Stimulated activated CD4-positive, alpha-beta T cell treated with anti-CD3 and anti-CD28 coated beads, Interleukin-15, amount 100 ng/mL, for 1 hour (primary cell): ENCODE measurements at places on chromosomes 1 and 21.

DNA sequence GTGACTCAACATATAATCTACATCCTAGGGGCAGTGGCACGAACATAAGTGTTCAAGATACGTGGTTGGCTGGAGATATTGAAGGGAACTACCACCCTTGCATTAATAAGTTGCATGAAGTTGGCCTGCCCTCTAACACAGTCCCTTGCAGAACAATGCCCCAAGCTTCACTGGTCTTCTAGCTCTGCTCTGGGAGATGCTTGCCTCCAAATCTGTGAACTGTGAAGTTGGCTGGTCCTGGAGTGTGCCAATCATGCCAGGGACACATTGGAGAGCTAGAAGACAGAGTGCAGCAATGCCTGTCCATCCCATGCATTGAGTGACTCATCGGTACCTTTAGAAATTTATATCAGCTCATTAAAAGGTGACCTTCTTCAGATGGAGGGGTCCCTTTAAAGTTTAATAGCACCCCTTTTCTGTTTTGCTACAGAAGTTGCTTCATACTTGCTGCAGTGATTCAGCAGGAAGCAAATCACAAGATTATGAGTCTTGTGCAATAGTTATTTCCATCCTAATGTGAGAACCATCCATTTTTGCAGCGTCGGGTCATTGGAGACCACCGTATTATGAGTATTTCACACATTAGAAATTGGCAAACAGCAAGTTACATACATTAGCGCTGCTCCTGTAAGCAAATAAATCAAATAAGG lies 55.2 kb upstream of the KAZN start:
- DNase-seq: no peak

- DNase-seq: no peak
Observed at GRCh38 chr1:54751426-54751825, 12.9 kb downstream of the PARS2 start.

GRCh38 chr1:166738873-166739272 lies 100.4 kb upstream of the POGK start:
- no peak for DNase-seq

DNA sequence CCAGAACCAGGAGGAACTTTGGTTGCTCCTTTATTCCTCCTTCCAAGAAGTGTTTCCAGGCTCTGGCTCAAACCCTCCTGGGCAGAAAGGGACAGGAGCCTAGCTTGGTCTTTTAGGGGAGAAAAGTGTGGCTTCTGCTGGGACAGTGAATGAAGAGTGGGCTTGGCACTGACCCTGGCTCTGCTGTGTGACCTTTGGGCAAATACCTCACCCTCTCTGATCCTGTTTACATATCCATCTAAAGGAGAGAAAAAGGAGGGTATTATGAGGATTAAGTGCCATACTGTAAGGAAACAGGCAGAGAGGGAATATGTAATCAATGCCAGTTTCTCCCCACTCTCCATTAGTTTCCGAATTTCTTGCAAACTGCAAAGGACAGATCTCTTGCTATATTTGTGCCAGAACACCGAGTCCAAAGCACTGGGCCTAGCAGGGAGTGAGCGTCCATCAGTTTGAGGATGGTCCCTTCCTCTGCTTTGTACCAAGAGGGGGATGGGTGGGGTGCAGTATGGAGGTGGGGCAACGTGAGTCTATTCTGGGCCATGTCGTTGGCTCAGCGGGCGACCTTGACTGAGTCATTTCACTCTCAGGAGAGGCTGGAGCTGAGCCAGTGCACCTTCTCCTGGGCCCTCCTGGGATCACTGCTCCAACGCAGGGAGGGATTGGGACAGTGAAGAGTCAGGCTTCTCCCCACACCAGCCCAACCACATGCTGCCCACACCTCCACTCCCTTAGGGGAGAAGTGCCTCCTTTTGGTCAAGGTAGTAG lies 38.4 kb downstream of the IGSF21 start:
- no peak for DNase-seq

DNA sequence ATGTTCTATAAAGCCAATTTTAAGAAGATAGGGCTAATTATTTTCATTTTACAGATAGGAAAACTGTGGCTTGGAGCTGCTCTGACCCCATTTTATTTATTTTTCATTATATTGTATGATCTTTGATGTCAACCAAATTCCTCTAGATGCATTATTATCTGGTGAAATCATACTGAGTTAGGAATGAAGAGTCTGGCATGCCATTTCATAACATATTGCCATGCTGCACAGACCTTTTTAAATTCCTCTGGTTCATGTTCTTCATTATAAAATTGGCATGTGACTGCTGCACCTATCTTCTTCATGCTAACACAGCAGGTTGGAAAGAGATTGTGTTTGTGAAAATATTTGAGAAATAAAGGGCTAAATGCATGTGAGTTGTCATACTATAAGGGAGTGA lies 12.7 kb downstream of the PRRX1 start:
- DNase-seq: no peak

DNA sequence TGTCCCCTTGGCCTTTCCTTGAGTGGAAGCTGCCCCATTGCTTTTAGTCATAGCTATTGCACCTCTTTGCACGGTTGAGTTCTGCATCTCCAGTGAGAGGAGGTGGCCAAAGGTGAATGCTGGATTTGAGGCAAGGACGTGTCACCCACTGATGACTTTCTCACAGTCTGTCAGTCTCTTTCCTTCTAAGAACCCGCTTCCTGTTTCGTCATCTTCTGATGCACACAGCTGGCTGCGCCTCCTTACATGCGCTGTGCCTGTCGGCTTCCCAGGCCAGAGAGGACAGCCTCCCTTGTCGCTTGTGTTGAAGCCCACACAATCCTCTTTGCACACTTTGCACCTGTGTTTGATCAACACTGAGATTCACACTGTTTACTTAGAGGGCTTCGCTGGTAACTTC lies 41.8 kb upstream of the PWP2 start:
- DNase-seq: peak; percentile 38

DNA sequence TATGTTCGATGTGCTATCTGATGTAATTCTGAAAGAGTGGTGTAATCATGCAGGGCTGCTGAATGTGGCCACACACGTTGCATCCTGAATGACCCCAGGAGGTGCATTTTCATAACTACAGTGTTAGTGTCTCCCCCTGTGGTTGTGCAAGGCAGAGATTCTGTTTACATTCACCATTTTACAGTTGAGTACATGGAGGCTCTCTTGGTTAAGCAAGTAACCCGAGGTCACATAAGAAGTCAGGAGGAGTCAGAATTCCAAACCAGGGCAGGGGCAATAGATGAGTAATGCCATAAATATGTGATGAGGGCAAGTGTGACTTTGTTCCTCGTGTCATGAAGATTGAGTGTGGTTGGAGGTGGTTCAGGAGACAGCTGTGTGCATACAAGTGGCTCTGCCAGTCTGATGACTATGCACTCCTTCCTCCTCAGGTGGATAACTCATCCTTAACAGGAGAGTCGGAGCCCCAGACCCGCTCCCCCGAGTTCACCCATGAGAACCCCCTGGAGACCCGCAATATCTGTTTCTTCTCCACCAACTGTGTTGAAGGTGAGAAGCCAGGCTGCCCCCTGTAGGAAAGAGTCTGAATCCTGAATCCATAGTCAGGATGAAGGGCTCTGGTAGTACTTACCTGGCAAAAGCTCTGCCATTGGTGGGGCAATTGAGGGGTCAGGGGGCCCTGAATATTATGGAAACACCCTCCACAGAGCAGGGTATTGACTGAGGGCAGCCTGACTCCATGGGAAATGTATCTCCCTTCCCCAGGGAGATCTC lies 9.3 kb downstream of the ATP1A2 start:
- no peak for DNase-seq

GRCh38 chr1:41802532-41803501 lies 115.9 kb downstream of the HIVEP3 start:
- DNase-seq: peak; percentile 15

DNA sequence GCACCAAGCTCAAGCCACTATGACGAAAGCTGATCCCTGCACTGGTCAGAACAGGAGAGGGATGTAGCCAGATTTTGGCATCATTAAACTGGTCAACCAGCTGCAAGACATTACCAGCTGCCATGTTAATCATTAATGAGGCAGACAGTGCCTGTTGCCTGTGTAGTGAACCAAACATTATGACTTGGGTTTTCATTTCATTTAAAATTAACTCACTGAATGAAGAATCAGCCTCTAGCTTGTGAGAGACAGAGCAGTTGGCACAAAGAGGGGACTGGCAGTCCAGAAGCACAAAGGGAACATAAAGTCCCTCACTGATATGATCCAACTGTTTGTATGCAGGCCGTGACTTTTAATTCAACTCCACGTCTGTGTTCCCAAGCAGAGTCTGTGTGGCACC lies 318.9 kb downstream of the SEC16B start:
- DNase-seq: no peak

DNA sequence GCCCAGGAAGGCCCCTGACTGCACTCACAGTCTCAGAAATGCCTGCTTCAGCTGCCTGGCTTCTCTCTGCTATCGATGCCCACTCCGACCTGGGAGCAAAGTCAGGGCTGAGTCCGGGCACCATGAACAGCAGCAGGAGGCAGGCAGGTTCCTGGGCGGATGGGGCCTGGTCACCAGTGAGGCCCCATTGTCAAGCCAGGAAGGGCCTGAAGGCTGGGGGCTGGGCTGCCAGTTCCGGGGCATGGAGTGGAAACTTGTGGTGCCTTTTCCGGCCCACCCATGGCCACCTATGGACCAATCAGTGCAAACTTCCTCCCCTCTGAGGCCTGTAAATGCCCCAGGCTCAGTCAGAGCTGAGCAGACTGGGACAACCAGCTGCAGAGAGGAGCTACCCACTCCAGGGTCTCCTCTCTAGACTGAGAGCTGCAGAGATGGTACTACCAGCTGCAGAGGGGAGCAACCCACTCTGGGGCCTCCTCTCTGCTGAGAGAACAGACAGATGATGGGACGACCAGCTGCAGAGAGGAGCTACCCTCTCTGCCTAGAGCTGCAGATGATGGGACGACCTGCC lies 286.5 kb downstream of the SMYD3 start:
- no peak for DNase-seq

DNA sequence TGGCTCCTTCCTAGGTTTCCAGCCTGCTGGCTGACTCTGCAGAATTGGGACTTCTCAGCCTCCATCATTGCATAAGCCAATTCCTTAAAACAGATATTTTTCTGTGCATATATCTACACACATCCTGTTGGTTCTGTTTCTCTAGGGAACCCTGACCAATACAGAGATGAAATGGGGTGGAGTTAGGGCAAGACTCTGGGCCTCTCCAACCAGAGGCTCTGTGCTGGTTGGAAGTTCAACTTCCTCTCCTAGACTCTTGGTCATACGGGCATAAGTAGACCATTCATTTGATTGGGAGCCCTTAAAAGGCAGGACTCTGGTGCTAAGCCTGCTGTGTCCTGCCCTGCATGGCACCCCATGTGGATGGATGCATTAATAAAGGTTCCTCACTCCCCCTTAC lies 55.0 kb downstream of the CNIH3 start:
- no peak for DNase-seq

DNA sequence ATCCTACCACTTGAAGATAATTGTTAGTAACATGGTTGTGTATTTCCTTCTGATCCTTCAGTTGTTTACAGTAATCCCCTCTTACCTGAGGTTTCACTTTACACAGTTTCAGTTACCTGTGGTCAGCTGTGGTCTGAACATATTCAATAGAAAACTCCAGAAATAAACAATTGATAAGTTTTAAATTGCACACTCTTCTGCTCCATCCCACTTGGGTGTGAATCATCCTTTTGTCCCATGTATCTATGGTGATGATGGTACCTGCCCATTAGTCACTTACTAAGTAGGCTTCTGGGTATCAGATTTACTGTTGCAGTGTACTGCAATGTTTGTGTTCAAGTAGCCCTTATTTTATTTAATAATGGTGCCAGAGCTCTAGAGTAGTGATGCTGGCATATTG lies 62.5 kb downstream of the OSBPL9 start:
- DNase-seq: no peak

GRCh38 chr21:25709684-25710265 lies 24.9 kb downstream of the ATP5PF start:
- no peak for DNase-seq

DNA sequence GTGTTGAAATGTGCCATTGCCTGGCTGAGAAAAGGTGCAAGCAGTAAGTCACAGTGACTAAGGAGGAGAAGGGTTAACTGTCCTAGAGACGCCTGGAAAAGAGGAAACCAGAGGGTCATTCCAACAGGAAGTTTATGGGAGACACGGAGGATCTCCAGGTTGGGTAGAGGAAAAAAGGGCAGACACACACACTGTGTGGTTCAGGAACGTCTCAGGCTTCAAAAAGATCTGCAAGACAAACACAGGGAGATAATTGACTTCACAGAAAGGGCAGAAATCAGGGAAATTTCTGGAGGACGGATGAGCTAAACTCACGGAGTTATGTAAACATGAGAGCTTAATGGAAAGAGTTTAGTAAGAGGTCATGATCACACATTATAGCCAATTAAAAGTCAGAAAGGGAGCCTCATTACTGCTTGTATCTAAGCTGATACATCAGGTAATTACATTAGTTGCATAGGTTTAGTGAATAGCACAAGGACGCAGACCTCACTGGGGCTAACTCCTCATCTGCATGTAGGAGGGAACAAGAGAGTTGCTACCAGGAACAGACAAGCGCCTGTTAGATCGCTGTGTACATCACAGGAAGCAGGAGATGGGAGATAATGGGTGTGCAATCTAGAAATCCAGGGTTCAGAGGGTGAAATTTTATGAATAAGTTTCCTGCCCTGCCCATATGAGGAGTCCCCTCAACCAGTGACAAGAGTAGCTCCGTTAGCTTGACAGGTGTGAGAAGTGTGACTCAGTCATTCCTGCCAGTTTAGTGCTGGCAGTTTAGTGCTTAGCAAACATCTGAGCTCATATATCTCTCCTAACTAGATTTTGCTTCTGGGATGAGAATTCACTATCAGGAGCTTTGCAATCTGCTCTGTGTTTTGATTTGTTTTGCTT lies 96.6 kb upstream of the TNR start:
- DNase-seq: no peak

DNA sequence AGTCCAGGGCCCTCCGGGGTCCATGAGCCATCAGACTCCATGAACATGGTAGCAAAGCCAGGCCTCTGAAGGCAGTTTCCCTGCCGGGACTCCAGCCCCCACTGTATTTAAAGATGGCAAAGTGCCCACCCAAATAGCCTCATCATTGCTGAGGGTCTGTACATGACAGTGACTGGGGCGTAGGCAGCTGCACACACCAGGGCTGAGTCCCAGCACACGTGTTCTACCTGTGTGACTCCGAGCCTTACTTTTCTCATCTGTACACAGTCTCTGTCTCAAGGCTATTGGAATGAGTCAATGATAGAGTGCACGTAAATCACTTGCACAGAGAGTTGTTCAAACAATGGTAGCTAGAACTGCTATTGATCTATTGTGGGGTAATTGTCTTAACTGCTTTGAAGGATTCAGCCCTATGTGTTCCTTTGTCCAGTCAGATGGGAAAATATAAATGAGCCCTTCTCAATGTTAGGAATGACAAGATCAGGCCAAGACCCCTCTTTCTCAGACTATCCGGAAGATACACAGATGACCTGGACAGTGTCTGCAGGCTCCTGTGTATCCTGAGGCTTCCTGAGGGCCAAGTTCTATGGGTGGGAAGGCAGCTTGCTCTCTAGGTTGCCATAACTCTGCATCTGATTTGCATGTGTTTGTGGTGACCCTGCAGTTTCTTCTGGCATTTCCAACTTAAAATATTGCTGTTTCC lies 48.9 kb downstream of the RASSF5 start:
- no peak for DNase-seq

GRCh38 chr21:33761441-33762036 lies 119.2 kb downstream of the ITSN1 start:
- no peak for DNase-seq
